Epithelial cell of umbilical artery (primary cell): ENCODE measurements at places on chromosomes 6 and 20. TPM values are rescaled to one million over a fixed set of nuclear protein-coding genes. Genes with fewer than 3 reads are reported as not detected.

KIF25 gene
- total RNA-seq = not detected in 2 replicates

AFG1L gene
- 2.3 and 5.3 TPM in 2 replicates for total RNA-seq

SLC12A5 gene
- under 0.01 and 0.32 TPM in 2 replicates for total RNA-seq

ZSWIM3 gene
- 5.9 and 6.2 TPM in 2 replicates for total RNA-seq

ADGRF5 gene
- total RNA-seq = 2.9 and 7.6 TPM in 2 replicates

TBPL1 gene
- total RNA-seq = 23.1 and 34.7 TPM in 2 replicates
